ENCODE measurements at places on chromosomes 16 and 17. TPM values are rescaled to one million over a fixed set of nuclear protein-coding genes. Genes with fewer than 3 reads are reported as not detected.

SLC16A5 gene
- 7.1 TPM for total RNA-seq

KCNJ18 gene
- total RNA-seq = not detected

UTS2R gene
- total RNA-seq = not detected

PRSS53 gene
- 3.4 TPM for total RNA-seq

PGAP6 gene
- total RNA-seq = 86.3 TPM

DNA sequence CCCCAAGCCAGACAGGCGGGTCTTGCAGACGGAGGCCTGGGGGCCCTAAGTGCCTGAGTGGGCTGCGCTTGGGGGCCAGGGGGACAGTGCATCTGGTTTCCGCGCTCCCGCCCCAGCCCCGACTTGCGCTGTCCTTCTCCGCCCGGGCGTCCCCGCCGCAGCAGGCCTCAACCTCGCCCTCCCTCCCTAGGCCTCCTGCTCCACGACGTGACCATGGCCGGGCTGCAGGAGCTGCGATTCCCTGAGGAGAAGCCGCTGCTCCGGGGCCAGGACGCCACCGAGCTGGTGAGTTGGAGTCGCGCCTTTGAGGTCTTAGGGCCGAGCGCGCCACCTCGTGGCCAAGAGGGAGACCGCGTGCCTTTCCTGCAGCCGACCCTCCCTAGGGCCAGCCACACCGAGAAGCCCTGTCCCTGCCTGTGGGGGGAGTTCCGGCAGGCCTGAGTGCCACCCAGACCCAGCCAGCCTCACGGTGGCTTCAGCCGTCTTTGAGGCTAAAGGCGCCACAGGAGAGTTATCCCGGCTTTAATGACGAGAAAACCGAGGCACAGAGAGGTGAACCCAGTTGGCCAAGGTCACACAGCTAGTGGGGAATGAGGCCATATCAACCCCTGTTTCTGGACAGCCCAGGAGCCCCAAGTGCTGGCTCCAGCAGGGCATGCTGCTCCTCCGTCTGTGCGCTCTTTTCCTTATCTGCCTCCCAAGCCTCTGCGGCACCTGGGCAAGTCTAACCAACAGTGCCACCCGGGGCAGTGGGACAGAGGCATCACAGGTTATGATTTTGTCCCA is 12.2 kb upstream of the NDRG4 start:
- no peaks in the 10 kb centered on the region for H3K36me3 ChIP-seq
- H3K4me3 ChIP-seq = peak overlapping the region; percentile 6
- H3K4me1 ChIP-seq = no peaks in the 10 kb centered on the region
- DNase-seq = peak; percentile 52

DNA sequence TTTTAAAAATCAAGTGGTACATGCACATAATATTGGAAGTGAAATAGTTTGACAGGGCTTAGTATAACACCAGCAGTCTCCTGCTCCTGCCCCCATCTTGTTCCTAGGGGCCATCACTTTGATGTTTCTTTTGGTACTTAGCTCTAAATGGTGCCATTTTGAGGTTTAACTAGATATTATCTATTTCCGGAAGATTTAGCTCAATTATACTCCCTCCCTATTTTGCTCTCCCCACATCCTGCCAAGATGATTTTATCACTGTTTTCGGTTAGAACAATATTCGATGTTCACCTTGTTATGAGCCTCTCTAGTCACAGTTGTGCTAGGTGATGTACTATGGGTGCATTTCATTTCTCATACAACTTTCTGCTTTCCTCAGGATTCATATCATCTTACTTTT is 20.0 kb upstream of the SLC35G3 start:
- no peaks in the 10 kb centered on the region for H3K36me3 ChIP-seq
- no peak for DNase-seq
- no peak overlapping the region for H3K27ac ChIP-seq

GRCh38 chr17:39745335-39746144 is 7.8 kb downstream of the GRB7 start:
- DNase-seq = no peak
- no peak overlapping the region for H3K4me3 ChIP-seq
- peaks cover 9% of the 10 kb centered on the region for H3K4me1 ChIP-seq

- DNase-seq = peak; percentile 44
- peaks cover 44% of the 10 kb centered on the region for H3K4me1 ChIP-seq
- H3K4me3 ChIP-seq = peak within 1 kb of the TSS; percentile 69
- no peaks in the 10 kb centered on the region for H3K27me3 ChIP-seq
- no peaks in the 10 kb centered on the region for H3K36me3 ChIP-seq
- peak within 1 kb of the TSS; percentile 78 for H3K27ac ChIP-seq
Measured at GRCh38 chr17:7479213-7480088, at the start of gene ZBTB4. Gene ZBTB4 (minus strand): TSS chr17:7479631. CDS start chr17:7466801, 12,830 bp downstream.

GRCh38 chr17:12514596-12514995 is 151.1 kb upstream of the MYOCD start:
- no peak overlapping the region for H3K4me3 ChIP-seq
- no peaks in the 10 kb centered on the region for H3K36me3 ChIP-seq
- H3K27ac ChIP-seq = no peak overlapping the region
- peaks cover 24% of the 10 kb centered on the region for H3K4me1 ChIP-seq
- no peak for DNase-seq

DNA sequence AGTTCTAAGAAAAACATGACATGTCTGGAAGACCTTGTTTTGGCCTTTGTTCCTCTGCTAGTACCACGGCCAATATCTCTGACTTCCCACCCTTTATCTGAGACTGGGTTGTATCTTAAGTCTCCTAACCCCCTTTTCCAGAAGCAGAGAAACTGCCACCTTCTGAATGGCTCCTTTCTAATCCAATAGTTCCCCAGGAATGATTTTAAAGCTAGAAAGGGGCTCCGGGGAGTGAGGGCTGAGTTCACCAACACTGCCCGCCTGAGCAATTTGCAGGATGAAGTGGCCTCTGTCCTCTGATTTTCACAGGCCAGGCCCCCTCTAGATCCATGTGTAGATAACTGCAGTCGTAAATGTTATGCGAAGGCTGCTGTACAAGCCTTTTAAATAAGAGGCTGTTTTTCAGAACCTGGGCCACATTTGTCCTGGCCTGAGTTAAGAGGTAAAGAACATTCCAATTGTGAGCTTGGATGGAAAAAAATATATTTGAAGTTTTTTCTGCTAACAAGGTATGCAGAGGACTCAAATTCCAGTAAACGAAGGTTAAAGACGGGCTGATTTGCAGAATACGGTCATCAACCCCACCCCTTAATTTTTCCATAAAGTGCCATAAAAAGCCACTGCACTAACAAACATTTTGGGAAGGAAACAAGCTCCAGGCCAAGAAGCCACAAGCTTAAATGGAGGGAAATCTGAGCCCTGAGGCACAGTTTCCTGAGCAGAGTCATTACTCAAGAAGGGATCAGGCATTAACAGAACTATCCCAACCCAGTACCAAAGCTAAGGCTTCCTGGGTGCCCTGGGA is 117.0 kb upstream of the MAF start:
- H3K4me1 ChIP-seq = no peaks in the 10 kb centered on the region
- no peak overlapping the region for H3K4me3 ChIP-seq
- H3K27ac ChIP-seq = no peak overlapping the region
- no peak for DNase-seq
- no peaks in the 10 kb centered on the region for H3K36me3 ChIP-seq
- H3K27me3 ChIP-seq = peaks cover 2% of the 10 kb centered on the region

- peaks cover 28% of the 10 kb centered on the region for H3K4me1 ChIP-seq
- no peaks in the 10 kb centered on the region for H3K36me3 ChIP-seq
- no peaks in the 10 kb centered on the region for H3K27me3 ChIP-seq
- DNase-seq = peak; percentile 77
- H3K4me3 ChIP-seq = no peak overlapping the region
Measured at GRCh38 chr16:57810197-57811031, 8.1 kb upstream of the KIFC3 start.

DNA sequence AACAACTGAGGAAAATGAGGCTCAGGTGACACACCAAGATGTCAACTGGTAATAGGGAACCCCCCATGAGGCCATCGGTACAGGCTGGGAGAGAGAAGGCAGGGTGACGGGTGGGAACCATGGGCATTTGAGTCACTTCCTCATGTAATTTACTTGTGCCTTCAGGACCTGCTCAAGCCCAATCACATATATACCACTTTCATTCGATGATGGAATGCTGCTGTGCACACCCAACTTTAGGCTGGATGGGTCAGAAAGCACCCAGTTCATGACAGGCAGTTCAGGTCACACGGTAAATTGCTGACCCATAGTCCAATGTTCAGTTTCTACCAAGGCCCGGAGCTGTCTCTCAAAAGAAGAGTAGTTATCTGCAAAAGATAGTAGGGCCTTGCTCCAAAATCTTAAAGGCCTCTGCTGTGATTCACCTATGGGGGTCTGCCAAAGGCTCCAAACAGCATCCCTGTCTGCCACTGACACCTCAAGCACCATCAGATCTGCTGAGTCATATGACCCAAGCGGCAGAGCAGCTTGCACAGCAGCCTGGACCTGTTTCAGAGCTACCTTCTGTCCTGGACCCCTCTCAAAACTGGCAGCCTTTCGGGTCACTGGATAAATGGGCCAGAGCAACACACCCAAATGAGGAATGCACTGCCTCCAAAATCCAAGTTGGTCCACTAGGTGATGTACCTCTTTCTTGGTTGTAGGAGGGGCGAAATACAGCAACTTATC is 24.7 kb downstream of the ZZEF1 start:
- H3K4me1 ChIP-seq = no peaks in the 10 kb centered on the region
- H3K27ac ChIP-seq = no peak overlapping the region
- peaks cover 33% of the 10 kb centered on the region for H3K36me3 ChIP-seq
- no peak overlapping the region for H3K4me3 ChIP-seq

GRCh38 chr17:68398691-68399637 is 58.3 kb downstream of the WIPI1 start:
- H3K4me3 ChIP-seq = no peak overlapping the region
- no peaks in the 10 kb centered on the region for H3K27me3 ChIP-seq
- H3K27ac ChIP-seq = peak overlapping the region; percentile 30
- H3K4me1 ChIP-seq = peaks cover 19% of the 10 kb centered on the region
